ENCODE measurements at places on chromosomes 16 and 17.

GRCh38 chr16:74830648-74831047 lies 56.0 kb upstream of the FA2H start:
- DNase-seq = no peak

DNA sequence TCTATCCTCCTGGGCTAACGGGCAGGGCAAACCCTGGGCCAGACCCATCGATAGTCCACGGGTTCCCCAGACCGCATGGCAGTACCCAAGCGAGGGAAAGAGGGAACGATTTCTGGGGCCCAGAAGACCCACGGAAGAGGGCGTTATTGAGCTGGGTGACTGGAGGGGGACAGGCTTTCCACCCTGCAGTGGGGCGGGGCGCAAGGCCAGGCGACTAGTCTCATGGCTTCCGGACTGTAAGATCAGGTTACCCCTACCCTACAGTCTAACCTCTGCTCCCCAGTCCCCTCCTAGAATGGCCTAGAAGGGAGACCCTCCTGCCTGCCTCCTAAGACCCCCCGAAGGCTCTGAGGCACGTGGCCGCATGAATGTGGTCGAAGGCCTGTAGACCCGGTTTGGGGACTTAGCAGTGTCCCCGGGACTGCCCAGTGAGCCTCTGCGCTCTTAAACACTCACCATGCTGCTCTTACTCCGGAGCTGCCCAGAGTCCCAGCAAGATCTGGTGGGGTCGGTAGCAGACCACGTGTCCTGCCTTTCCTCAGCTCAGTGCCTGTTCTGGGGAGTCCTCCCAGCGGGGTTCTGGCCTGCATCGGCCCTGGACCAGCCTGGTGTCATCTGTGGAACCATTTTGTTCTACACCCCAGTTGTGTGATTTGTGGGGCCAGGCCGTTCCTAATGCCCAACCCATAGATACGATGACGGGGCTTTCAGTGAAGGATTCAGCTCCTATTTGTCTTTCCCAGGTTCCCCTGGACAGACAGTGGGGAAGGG lies 13.2 kb upstream of the AURKB start:
- DNase-seq = no peak

DNA sequence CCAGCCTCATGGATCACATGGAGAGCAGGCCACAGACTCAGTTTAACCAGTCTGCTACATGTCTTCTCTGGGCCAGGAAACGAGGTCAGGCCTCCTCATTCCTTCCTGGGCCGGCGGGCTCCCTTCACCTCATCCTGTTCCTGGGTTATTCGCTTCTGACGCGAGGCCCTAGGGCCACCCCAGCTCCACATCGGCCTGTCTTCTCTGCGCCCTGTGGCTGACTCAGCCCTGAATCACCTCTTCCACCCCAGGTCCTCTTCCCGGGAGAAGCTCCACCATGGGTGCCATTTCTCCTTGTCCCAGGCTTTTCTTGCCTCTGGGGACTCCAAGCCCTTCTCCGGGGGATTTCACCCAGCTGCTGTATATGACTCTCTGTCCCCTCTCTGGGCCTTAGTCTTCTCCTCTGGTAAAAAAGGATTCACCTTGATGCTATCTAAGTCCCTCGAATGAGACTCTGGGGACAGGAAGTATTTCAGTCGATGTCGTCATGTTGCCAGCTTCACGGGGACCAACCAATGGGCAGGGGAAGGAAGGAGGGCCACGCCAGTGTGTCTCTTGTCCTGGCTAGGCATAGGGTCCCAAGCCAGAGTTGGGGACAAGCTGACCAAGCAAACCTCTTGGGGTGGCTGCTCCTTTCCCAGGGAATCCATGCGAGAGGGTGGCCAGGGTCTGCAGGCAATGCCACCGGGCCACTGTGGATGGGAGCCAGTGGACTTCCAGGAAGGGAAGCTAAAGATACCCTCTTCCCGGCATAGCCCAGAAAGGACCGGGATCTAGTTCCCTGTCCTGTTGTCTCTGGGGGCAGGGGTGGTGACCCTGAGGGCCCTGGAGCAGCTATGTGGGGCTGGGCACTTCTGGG lies 58.7 kb downstream of the SOCS3 start:
- no peak for DNase-seq

GRCh38 chr16:67357561-67357960 lies 30.9 kb downstream of the LRRC36 start:
- DNase-seq = no peak

DNA sequence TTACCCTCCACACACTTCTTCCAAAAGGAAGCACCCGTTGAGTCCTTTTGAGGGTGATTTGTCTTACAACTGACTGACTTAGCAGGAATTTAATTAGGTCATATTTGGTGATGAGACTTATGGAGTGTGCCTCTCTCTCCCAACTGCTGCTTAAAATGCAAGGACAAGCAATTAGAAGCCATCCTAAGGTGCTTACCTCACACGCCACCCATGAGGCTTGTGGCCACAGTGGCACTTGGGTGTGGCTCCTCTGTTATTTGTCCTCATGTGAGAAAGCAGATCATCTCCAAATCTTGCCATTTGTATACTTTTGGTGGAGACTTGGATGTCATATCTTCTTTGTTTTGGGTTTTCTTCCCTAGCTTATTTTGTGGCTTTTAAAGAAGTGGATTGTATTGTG lies 61.6 kb downstream of the WNT3 start:
- DNase-seq = no peak

GRCh38 chr17:76633628-76634328 lies 9.8 kb downstream of the ST6GALNAC1 start:
- DNase-seq = no peak

DNA sequence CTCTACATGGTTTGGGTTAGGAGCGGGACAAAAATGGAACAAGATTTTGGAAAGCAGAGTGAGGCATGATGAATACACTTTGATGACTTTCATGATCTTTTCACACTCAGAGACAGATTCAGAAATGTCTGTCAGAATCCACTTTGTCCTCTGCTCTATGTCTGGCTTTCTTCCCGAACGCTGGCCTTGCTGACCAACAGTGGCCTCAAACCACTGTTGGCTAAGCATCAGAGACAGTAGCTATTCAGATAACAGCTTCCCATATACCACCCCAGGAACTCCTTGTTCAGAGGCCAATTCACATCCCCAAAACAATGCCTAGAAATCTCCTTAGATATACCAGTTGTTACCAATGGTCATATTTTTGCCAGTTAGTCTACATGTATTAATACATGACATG lies 40.9 kb downstream of the FBXL20 start:
- DNase-seq = no peak

DNA sequence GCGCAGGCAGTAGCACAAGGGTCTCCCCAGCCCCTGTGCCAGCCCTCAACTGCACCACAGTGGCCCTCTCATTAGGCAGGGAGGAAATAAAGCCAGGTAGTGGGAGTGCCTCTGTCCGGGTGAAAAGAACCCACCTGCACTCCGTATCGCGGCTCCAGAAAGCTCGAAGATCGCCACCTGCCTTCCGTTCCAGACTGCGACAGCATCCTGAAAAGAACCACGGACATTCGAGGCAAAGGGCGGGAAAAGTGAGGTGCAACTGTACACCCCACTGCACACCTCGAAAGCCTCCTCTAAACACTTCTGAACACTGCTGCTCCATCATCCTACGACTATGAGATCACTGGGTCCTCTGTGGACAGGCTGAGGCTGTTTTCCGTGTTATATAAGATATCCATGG lies 28.7 kb downstream of the IFT140 start:
- no peak for DNase-seq

DNA sequence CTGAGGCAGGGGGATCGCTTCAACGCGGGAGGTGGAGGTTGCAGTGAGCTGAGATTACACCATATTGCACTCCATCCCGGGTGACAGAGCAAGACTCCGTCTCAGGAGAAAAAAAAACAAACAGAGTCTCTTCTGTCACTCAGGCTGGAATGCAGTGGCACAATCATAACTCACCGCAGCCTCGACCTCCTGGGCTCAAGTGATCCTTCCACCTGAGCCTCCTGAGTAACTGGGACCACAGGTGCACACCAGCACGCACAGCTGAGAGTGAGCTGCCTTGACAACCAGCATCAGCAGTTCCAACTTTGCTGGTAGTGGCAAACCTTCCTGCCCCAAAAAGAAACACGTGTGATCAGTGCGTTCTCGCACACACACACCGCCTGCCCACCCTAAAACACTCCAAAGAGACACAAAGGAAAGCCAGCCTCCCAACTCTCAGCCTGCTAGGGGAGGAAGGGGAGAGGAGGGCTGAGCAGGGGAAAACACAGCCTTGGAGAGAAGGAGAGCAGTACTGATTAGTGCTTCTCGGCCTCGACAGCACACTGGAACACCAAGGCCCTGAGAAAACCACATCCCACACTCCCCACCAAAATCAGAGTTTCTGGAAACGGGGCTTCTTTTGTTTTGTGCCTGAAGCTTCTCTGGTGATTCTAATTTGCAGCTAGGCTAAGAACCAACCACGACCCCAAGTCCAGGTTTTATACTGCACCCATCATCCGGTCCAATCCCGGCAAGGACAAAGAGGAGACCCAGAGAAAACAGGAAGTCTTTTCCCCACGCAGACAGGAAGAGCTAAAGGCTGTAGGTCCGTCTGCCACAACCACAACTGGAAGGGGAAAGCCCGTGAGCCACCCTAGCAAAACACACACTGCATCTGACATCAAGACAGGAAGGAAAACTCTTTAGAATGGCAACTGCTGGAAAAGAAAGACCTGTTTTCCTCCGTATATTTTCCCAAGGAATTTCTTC lies 28.8 kb downstream of the ZCCHC14 start:
- DNase-seq = no peak

GRCh38 chr16:50522324-50522723 lies 25.9 kb upstream of the NKD1 start:
- DNase-seq = no peak

- no peak for DNase-seq
Measured at GRCh38 chr17:45345554-45346215, 28.9 kb upstream of the MAP3K14 start.

- no peak for DNase-seq
Measured at GRCh38 chr17:27199948-27200347, 94.0 kb upstream of the WSB1 start.

- DNase-seq = no peak
Measured at GRCh38 chr17:8160224-8160577, 2.5 kb downstream of the VAMP2 start.

GRCh38 chr17:550041-550398 lies 164.6 kb downstream of the VPS53 start:
- DNase-seq = no peak

GRCh38 chr17:44222112-44222869 lies 2.8 kb upstream of the UBTF start:
- no peak for DNase-seq

DNA sequence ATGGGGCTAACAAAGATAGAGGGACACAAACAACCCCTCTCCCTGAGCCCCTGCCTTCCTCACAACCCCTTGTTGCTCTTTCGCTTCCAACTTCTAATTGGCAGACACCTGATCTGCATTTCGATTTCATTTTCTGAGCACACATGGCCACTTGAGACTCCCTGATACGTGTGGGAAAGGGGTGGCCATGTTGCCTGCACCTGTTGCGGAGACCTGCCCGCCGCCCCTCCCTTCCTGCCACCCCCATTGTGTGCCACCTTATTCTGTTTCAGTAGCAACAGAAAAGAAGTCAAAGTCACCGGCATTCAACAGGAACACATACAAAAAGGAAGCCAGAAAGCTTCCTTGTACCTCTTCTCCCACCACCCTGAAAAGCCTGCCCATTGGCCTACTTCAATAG lies 254.7 kb upstream of the SOX9 start:
- no peak for DNase-seq

DNA sequence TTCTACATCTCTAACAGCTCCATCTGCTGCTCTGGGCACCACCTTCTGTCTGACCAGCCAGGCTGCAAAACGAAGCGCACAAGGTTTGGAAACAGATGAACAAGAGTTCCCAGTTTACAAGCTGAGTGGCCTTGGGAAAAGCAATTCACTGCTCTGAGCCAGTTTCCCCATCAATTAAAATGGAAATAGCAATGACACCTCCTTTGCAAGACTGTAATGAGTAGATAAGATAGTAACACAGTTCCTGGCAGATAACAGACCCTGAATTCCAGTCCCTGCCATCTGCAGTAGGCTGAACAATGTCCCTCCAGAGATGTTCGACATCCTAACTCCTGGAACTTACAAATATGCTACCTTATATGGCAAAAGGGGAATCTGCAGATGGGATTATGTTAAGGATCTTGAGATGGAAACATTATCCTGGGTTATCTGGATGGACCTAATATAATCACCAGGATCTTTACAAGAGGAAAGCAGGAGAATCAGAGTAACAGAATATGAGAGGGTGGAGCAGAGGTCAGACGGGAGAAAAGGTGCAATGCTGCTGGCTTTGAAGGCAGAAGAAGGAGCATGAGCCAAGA lies 27.9 kb downstream of the CPPED1 start:
- DNase-seq = no peak

GRCh38 chr16:20844588-20844987 lies 38.3 kb downstream of the REXO5 start:
- no peak for DNase-seq

DNA sequence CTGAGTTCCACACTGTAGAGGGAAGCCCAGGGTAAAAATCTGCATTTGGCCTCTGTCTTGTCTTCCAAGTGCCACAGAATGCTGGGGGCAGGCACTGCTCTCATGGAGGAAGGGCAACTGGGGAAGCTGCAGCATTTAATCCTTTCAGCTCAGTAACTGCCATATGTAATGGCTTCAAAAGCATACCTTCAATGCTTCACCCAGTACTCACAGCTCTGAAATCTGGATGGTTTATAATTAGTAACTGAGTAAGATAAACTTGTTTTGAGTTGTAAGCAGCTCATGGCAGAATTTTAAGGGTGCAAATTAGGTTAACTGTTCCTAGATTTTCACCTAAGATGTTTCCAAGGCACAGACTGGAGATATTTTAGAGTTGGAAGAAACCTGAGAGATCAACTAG lies 24.5 kb downstream of the PMP22 start:
- DNase-seq = no peak

DNA sequence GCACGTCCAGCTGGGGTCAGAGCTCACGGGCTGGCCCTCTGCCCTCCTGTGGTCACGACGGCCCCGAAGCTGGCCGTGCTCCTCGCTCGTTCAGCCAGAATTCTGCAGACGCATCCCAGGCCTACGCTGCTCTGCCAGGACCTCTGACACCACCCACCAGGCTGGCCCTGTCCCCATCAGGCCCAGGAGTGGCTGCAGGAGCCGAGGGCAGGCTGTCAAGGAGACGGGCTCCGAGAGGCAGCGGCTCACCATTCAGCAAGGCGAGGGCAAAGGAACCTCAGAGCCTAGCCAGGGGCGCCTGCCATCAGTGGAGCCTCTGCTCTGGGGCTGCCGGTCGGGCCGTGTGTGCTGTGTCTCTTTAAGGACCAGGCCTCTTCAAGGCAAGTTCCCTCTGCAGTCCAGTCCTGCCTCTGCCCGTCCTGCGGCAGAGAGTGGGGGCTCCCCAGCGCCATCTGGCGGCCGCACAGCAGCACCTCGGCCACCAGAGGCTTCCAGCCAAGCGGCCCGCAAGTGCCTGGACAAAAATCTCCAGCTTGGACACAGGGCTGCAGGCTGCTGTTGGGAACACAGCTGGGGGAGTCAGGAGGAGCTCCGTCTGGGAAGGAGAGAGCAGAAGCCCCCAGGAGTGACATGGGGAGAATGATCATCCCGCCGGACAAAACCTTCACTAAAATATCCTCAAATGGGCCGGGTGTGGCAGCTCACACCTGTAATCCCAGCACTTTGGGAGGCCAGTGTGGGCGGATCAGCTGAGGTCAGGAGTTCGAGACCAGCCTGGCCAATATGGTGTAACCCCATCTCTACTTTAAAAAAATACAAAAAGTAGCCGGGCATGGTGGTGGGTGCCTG lies 7.4 kb upstream of the ABR start:
- DNase-seq = no peak
